Left ventricle myocardium inferior (tissue), 1 donor: ENCODE measurements at places on chromosomes 16 and 17. TPM values are rescaled to one million over a fixed set of nuclear protein-coding genes. Genes with fewer than 3 reads are reported as not detected.
A peak's percentile ranks its signal among the peaks of the same experiment; 100 is the strongest.

DNA sequence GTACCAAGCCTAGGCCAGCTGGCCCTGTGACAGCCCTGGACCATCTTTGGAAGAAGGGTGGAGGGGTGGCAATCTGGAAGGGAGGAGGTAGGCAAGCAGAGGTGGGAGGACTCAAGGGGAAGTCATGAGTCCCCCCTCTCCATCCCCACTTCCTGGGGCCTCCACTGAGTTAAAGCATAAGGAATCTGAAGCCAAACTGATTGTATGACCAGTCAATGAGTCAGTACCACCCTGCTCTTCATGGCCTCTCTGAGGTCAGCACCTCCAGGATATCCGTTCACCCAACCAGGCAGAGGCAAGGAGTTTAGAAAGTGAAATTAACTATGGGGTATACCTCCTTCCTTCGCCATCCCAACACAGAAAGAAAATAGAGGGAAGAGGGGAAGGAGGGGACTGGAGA lies 272.7 kb downstream of the SOX9 start:
- no peak overlapping the region for H3K27ac ChIP-seq
- H3K27me3 ChIP-seq, result peaks cover 23% of the 10 kb centered on the region
- no peaks in the 10 kb centered on the region for H3K36me3 ChIP-seq
- DNase-seq, result no peak

DNA sequence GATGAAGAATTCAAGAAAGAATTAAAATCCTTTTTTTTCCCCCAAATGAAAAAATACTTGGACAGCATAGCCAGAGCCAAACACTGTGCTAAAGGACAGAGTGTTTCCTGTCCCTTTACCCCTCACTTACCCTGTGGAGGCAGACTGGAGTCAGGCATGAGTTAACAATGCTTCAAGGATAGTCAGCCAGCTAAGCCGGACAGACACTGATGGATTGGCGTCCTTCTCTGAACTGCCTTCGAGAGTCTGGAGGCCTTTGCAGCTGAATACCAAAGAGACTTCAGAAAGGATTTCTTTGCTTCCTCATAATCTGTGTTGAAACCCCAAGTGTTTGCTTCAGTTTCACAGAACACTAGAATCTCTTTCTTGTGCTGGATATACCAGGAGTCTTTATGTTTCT lies 4.6 kb downstream of the METTL9 start:
- H3K4me3 ChIP-seq, result no peak overlapping the region
- no peak for DNase-seq
- no peaks in the 10 kb centered on the region for H3K27me3 ChIP-seq
- no peaks in the 10 kb centered on the region for H3K36me3 ChIP-seq
- peaks cover 62% of the 10 kb centered on the region for H3K4me1 ChIP-seq
- no peak overlapping the region for H3K27ac ChIP-seq

GRCh38 chr16:24978370-24978914 lies 36.7 kb downstream of the ARHGAP17 start:
- H3K4me1 ChIP-seq, result peaks cover 91% of the 10 kb centered on the region
- no peaks in the 10 kb centered on the region for H3K27me3 ChIP-seq
- peak overlapping the region; percentile 88 for H3K27ac ChIP-seq
- peaks cover 34% of the 10 kb centered on the region for H3K36me3 ChIP-seq
- no peak for DNase-seq
- no peak overlapping the region for H3K4me3 ChIP-seq

DNA sequence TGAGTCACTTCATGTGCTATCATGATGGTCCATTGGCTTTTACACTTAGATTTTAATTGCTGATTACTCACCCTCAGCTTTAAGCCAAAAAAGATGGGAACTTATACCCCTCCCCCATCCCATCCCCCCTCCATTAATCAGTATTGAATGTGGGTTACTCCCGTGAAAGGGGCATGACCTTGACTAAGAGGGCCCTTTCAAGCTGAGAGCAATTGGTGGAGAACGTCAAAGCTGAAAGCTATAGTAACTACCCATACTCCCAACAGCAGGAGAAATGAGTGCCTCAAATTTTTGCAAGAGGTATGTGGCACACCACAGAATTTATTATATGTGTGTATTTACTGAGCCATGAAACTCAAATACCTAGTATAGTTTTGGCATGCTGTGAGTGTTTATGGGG lies 99.7 kb upstream of the CDH8 start:
- H3K36me3 ChIP-seq, result no peaks in the 10 kb centered on the region
- no peaks in the 10 kb centered on the region for H3K27me3 ChIP-seq
- no peak overlapping the region for H3K27ac ChIP-seq
- DNase-seq, result no peak
- no peaks in the 10 kb centered on the region for H3K4me1 ChIP-seq

DNA sequence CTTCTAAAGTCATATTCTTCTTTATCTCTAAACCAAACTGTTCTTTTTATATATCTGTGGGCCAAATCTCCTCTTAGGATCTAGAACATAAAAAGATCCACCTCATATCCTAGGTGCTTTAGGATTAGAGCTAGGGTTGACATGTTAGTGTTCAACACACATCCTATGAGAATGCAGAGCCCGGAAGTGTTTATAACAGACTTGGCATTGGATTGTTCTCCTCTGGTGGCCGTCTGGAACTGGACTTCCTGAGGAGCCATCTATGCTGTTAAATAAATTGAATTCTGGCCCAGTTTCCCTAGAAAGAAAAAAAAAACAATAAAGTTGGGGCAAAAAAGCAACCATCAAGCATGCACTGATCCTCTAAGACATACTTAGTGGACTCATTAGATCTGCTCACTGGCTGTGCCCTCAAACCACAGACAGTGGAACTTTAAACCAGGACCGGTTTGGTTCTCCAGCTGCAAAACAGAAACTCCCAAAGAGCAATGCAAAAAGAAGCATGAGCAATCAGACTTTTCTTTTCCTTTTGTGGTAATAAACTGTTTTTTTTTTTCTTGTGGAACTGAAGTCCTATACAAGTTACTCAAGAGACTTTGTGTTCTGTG lies 182.5 kb downstream of the ZNF18 start:
- H3K4me3 ChIP-seq, result no peak overlapping the region
- no peak for DNase-seq
- peaks cover 25% of the 10 kb centered on the region for H3K4me1 ChIP-seq
- no peaks in the 10 kb centered on the region for H3K36me3 ChIP-seq
- H3K27me3 ChIP-seq, result no peaks in the 10 kb centered on the region

DNA sequence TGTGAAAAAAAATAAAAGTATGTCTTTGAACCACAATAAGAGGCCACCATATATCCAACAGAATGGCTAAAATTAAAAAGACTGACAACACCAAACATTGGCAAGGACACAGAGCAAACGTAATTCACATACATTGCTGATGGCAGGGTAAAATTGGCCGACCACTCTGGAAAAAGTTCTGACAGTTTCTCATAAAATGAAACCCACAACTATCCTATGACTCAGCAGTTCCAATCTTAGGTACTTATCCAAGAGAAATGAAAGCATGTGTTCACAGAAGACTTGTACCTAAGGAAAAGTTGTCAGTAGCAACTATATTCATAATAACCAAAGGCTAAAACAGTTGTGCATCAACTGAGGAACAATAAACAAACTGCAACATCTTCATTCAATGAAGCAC lies 357.3 kb upstream of the XYLT1 start:
- no peaks in the 10 kb centered on the region for H3K36me3 ChIP-seq
- no peaks in the 10 kb centered on the region for H3K27me3 ChIP-seq
- H3K4me3 ChIP-seq, result no peak overlapping the region
- H3K4me1 ChIP-seq, result no peaks in the 10 kb centered on the region

DNA sequence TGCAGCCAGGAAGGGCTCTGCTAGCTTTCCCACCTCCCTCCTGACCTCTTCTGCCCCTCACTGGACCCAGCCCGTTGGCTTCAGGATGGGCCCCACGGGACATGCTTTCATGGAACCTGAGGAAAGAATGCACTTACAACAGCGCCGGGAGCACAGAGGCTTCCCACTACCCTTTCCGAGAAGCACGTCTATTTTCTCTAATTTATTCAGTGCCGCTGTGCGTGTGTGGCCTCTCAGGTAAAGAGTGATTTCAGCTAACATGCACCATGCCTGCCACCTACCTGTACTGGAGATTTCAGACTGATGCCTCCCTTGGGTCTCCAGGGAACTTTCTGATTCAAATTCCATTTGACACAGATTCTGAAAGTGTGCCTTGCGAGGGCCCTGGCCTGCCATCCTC lies 140.1 kb downstream of the CYLD start:
- no peak for DNase-seq
- no peak overlapping the region for H3K27ac ChIP-seq
- peaks cover 60% of the 10 kb centered on the region for H3K27me3 ChIP-seq
- H3K36me3 ChIP-seq, result no peaks in the 10 kb centered on the region
- H3K4me1 ChIP-seq, result no peaks in the 10 kb centered on the region

DNA sequence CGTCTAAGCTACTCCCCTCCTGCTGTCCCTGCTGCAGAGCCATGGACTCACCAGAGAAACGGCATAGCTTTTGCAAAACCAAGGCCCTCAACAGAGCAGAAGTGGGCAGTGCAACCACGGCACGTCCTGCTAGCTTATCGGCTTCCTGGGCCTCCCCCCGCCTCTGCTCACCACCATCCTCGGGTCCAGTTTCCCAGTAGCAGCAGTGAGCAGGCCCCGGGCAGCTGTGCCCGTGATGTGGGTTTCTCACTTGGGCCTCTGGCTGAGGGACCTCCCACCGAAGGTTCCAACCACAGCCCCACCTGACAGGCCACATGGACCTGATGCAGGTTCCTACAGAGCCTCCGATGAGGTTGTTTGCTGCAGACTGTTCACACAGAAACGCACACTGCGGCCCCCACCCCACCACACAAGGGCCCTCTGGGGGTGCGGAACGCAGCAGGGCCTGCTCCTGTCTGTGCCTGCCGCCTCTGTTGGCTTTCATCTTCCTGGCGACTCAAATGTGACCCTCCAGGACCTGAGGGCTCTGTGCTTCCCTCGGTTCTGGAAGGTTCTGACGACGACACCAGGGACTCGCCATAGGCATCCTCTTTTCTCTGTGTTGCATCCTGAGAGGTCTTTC lies 24.8 kb downstream of the PDIA2 start:
- no peak for DNase-seq
- peaks cover 51% of the 10 kb centered on the region for H3K36me3 ChIP-seq
- H3K27ac ChIP-seq, result no peak overlapping the region
- H3K27me3 ChIP-seq, result no peaks in the 10 kb centered on the region

- peak overlapping the region; percentile 21 for H3K27ac ChIP-seq
- H3K36me3 ChIP-seq, result no peaks in the 10 kb centered on the region
- no peak for DNase-seq
- H3K27me3 ChIP-seq, result no peaks in the 10 kb centered on the region
- H3K4me1 ChIP-seq, result peaks cover 57% of the 10 kb centered on the region
- no peak overlapping the region for H3K4me3 ChIP-seq
Measured at GRCh38 chr17:49779156-49779738, 9.2 kb upstream of the KAT7 start.

GRCh38 chr16:83793179-83793578 lies 14.6 kb upstream of the HSBP1 start:
- H3K36me3 ChIP-seq, result no peaks in the 10 kb centered on the region
- no peaks in the 10 kb centered on the region for H3K27me3 ChIP-seq
- H3K27ac ChIP-seq, result no peak overlapping the region

GRCh38 chr17:32240750-32241149 lies 24.9 kb upstream of the RHBDL3 start:
- no peaks in the 10 kb centered on the region for H3K36me3 ChIP-seq
- no peak overlapping the region for H3K27ac ChIP-seq
- DNase-seq, result peak; percentile 62

GRCh38 chr16:86303787-86304678 lies 206.3 kb upstream of the FOXF1 start:
- H3K4me3 ChIP-seq, result peak overlapping the region; percentile 41
- H3K27ac ChIP-seq, result no peak overlapping the region
- H3K27me3 ChIP-seq, result peaks cover 94% of the 10 kb centered on the region
- H3K36me3 ChIP-seq, result no peaks in the 10 kb centered on the region
- DNase-seq, result no peak

- no peaks in the 10 kb centered on the region for H3K36me3 ChIP-seq
- no peak for DNase-seq
- no peaks in the 10 kb centered on the region for H3K27me3 ChIP-seq
- no peak overlapping the region for H3K27ac ChIP-seq
- peaks cover 17% of the 10 kb centered on the region for H3K4me1 ChIP-seq
Measured at GRCh38 chr17:15418781-15419180, 48.6 kb downstream of the CDRT4 start.

GRCh38 chr17:60641810-60642220 lies 35.8 kb upstream of the BCAS3 start:
- no peak for DNase-seq
- peaks cover 4% of the 10 kb centered on the region for H3K36me3 ChIP-seq
- H3K27ac ChIP-seq, result no peak overlapping the region
- H3K4me1 ChIP-seq, result peaks cover 42% of the 10 kb centered on the region
- no peak overlapping the region for H3K4me3 ChIP-seq
- H3K27me3 ChIP-seq, result no peaks in the 10 kb centered on the region

DNA sequence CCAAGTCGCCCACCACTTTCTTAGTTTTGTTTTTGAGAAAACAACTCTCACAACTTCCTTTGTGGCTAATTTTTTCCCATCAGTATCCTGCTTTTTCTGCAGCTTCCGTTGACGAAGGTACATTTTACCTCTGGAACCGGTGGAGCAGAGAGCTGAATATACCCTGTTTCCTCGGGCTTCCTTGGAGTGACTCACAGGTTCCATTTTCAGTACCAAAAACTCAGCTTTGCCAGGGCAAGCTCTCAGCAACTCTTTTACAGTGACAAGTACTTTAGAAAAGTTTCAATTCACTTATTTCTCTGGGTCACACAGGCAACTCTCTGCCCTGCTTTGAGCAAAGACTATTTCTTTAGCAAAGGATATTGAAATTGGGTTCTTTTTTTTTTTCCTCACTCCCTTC lies 318.9 kb downstream of the SNX29 start:
- H3K36me3 ChIP-seq, result peaks cover 3% of the 10 kb centered on the region
- H3K4me3 ChIP-seq, result no peak overlapping the region
- H3K27me3 ChIP-seq, result no peaks in the 10 kb centered on the region
- H3K27ac ChIP-seq, result no peak overlapping the region

The DNAI2 gene
- not detected for total RNA-seq

The EXOC3L1 gene
- 3.9 TPM for total RNA-seq

The NPIPA3 gene
- total RNA-seq, result 0.85 TPM

The CCL2 gene
- 24.3 TPM for total RNA-seq
